ENCODE measurements at places on chromosomes 5 and 9.

GRCh38 chr9:108511307-108511706 is 344.5 kb downstream of the ACTL7B start:
- DNase-seq = no peak

- DNase-seq = no peak
Observed at GRCh38 chr9:111683392-111683791, 22.0 kb downstream of the GNG10 start.

GRCh38 chr9:14417237-14417636 is 103.3 kb upstream of the NFIB start:
- DNase-seq = no peak

GRCh38 chr5:430214-430925 is 12.6 kb upstream of the EXOC3 start:
- DNase-seq = peak; percentile 86

DNA sequence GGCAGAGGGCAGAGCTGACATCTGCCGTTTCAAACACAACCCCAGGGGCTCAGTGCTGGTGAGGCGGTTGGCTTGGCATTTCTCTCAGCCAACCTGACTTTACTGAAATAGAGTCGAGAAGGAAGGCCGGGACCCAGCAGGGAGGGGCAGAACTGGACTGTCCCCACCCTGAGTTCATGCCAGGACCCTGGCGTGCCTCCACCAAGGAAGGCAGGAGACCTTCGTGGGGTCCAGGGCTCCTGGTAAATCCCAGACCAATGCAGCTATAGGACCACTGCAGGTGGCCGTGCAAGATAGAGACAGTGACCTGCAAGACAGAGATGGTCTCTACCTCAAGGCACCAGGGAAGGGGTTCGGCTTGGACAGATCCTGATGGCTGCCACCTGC is 132.9 kb downstream of the ROR2 start:
- no peak for DNase-seq

- DNase-seq = peak; percentile 93
Observed at GRCh38 chr9:113621309-113621791, 157.8 kb downstream of the RGS3 start.
